ENCODE measurements at places on chromosomes 3 and 15.

- DNase-seq: no peak
These were observed 83.4 kb upstream of the BHLHE40 start for GRCh38 chr3:4895838-4896237.

- no peak for DNase-seq
These were observed 3.6 kb downstream of the GNAT1 start for GRCh38 chr3:50194903-50195500.

- no peak for DNase-seq
These were observed 58.4 kb downstream of the MESD start for GRCh38 chr15:80931191-80931590.

- DNase-seq: no peak
These were observed 538.6 kb downstream of the TUSC7 start for GRCh38 chr3:117248153-117248552.

DNA sequence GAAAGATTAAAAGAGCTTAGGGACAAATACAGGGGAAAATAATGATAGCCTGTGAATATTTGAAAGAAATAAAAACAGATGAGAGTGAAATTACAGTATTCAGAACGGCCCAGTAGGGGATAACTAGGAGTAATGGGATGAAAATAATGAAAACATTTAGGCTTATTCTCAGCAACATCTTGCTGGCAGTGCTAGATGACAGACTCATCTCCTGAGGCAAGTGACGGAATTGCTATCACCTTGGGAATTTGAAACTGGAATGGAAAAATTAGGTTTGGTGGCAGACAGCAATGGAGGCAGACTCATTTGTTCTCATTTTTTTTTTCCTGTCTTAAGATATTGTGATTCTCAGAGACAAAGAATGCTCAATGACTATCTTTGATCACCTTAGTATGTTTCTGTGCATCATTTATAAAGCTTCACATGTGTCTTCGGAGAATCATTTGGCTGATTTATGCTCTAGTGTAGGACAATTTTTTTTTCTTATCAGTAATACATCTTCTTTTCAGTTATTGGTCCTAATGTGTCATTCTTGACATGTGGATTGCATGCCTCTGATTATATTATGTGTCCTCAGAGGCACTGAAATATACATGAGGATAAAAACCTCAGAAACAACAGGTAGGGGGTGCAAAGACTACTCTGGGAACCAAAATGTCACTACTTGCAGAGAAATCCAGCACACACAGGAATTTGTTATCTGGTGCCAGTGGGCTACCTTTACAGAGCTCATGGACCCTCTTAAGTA is 711.7 kb downstream of the EDEM1 start:
- DNase-seq: no peak

Measured in naive thymus-derived CD8-positive, alpha-beta T cell (primary cell).